ENCODE measurements at places on chromosomes 13 and 19.
A peak's percentile ranks its signal among the peaks of the same experiment; 100 is the strongest.

DNA sequence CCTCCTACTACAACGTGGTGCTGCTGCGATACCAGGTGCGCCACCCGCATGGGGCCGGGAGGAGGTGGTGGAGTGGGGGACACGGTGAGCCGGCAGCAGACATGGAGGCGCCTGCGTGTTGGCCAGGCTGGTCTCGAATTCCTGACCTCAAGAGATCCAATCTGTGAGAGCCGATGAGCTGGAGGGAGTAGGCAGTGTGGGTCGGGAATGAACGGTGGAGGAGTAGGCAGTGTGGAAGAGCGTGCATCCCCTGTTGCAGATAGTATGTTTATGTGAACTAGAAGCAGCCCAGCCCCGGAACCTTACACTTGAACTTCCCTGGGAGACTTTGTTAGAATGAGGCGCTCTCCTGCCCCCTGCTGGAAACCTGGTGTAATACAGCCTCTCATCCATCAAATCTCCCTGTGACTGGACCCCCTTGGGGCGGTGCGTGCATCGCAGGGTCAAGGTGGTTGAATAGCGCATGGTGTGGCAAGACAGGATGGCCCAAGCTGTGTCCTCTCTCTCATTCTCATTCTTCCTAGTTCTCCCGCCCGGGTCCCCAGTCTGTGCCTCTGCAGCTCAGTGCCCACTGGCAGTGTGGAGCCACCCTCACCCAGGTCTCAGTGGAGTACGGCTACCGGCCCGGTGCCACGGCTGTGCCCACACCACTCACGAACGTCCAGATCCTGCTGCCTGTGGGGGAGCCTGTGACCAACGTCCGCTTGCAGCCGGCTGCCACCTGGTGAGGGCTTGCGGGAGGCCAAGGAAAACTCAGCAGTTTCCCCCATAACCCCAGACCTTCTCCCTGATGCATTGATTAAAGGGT is 10.5 kb upstream of the B3GNT3 start:
- peak; percentile 74 for DNase-seq

DNA sequence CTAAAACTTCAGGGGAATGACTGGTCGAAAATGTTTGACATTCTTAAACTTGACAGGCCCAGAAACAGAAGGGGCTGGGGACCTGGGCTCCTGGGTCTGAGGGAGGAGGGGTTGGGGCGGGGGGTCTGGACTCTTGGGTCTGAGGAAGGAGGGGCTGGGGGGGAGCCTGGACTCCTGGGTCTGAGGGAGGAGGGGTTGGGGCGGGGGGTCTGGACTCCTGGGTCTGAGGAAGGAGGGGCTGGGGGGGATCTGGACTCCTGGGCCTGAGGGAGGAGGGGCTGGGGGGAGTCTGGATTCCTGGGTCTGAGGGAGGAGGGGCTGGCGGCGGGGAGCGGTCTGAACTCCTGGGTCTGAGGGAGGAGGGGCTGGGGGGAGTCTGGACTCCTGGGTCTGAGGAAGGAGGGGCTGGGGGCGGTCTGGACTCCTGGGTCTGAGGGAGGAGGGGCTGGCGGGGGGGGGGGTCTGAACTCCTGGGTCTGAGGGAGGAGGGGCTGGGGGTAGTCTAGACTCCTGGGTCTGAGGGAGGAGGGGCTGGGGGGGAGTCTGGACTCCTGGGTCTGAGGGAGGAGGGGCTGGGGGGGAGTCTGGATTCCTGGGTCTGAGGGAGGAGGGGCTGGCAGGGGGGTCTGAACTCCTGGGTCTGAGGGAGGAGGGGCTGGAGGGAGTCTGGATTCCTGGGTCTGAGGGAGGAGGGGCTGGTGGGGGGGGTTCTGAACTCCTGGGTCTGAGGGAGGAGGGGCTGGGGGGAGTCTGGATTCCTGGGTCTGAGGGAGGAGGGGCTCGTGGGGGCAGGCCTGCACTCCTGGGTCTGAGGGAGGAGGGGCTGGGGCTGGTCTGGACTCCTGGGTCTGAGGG is 5.5 kb upstream of the KLK6 start:
- DNase-seq, result no peak

GRCh38 chr13:65473196-65473595 is 1756.9 kb downstream of the PCDH9 start:
- no peak for DNase-seq

- no peak for DNase-seq
These were observed 2.5 kb downstream of the ZNRF4 start for GRCh38 chr19:5457709-5458108.

GRCh38 chr19:19259741-19260140 is 13.4 kb downstream of the TM6SF2 start:
- peak; percentile 54 for DNase-seq

- DNase-seq, result peak; percentile 29
These were observed 15.9 kb downstream of the ZNF83 start for GRCh38 chr19:52622261-52622660.

DNA sequence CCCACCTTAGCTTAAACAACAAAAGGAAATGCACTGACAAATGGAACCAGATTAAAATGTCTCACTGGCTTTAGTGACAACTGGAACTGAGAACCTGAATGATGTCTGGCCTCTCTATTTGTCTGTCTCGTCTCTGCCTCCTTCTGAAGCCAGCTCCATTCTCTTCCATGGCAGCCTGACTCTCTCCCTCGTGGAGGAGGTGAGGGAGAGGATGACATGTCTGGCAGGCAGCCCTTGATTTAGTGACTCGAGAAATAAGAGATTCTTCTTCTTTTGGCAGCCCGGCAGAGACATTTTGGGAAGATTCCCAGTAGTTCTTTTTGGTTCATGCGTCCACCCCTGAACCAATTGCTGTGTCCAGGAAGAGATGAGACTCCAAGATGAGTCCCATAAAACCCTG is 131.7 kb downstream of the KLF5 start:
- DNase-seq, result no peak

- DNase-seq, result no peak
These were observed 47.7 kb downstream of the DOCK9 start for GRCh38 chr13:98930151-98930591.

DNA sequence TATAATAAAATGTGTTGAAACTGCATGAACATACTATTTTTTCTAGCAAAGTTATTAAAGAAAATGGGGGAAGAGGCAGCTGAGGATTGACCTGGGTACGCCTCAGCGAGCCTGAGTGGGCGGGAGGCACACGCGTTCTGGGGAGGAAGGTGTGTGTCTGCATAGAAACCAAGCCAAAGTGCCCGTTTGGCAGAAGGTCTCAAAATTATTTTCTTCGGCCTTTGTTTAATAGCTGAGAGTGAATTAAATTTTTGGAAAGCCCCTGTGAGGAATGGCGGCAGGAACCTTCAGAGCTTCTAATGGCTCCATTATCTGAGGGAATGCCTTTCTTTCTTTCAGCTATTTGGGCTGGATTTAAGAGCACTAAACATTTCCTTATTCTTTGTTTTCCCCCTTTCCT is 5.2 kb downstream of the ZIC2 start:
- DNase-seq, result no peak

GRCh38 chr19:10625003-10625761 is at the start of gene SLC44A2:
Gene SLC44A2 (plus strand): TSS chr19:10625553. CDS start chr19:10625634, 81 bp downstream.
- DNase-seq, result peak; percentile 80

- DNase-seq, result no peak
These were observed 790.3 kb downstream of the SLITRK5 start for GRCh38 chr13:88461272-88462009.

GRCh38 chr13:106083620-106084350 is 451.7 kb downstream of the EFNB2 start:
- peak; percentile 55 for DNase-seq

DNA sequence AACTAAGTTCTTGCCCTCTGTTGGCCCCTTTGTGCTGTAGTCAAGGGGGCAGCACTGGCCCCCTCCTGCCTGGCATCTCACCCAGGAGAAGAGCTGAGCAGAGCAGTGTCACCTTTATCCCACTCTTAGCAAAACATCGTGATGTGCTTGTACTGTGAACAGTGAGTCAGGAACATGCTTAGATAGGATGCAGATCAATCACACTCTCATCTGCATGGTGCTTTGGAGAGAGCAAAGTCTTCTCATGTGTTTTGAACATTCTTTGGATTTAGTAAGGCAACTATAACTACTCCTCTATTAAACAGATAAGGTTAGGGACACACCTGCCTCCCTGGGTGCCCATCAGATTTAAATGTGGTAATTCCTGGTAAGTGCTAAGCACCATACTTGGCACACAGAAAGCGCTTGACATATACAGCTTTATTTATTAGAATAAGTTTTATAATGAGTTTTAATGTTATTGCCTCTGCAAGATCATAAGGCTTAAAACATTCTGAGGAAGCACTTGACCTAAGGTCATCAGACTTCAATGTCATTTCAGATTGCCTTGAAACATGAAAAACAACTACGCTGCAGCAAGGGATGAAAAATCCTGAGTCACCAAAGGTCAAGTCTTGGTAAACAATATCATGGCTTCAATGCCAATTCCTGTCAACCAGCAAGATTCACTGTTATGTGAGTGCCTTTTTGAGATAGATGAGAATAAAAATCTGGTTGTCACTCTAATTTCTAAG is 82.4 kb upstream of the IRS2 start:
- no peak for DNase-seq

- DNase-seq, result no peak
These were observed 174.8 kb upstream of the SERP2 start for GRCh38 chr13:44198826-44199225.

DNA sequence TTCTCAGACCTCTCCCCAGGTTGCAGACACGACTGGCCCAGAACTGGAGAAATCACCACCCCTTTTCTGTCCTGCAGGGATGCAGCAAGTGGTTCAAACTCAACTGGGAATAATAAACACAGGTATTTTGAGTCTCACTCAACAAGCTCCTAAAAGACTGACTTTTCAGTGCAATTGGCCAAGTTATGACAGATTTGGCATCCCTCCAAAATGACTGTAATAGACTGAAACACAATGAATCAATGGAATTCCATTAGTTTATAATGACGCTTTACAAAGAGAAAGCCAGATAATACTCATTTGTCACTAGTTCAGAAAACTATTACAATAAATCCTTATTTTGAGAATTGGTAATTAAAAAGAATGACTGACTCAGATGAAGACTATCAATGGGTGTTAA is 38.1 kb downstream of the MIPEP start:
- DNase-seq, result no peak

- DNase-seq, result peak; percentile 6
These were observed 29.4 kb upstream of the TFDP1 start for GRCh38 chr13:113555141-113555540.

GRCh38 chr19:33226550-33227241 is 1.0 kb upstream of the SLC7A10 start:
- DNase-seq, result peak; percentile 79

GRCh38 chr13:99157046-99157445 is 43.6 kb upstream of the UBAC2 start:
- no peak for DNase-seq

DNA sequence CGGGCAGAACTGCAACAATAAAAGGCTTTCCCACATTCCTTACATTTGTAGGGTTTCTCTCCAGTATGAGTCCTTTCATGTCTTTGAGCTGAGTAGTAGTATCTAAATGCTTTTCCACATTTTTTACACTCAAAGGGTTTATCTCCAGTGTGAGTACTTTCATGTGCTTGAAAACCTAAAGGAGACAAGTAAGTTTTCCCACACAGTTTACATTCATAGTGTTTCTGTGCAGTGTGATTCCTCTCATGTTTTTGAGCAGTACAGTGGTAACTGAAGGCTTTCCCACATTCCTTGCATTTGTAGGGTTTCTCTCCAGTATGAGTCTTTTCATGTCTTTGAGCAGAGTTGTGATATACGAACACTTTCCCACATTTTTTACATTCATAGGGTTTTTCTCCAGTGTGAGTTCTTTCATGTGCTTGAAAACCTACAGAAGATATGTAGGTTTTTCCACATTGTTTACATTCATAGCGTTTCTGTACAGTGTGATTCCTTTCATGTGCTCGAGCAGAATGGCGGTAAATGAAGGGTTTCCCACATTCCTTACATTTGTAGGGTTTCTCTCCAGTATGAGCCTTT is 47.0 kb downstream of the ZNF44 start:
- no peak for DNase-seq

- no peak for DNase-seq
These were observed 85.5 kb downstream of the ELF1 start for GRCh38 chr13:40933508-40934204.

- DNase-seq, result no peak
These were observed 11.7 kb downstream of the KCNRG start for GRCh38 chr13:50026788-50027473.

DNA sequence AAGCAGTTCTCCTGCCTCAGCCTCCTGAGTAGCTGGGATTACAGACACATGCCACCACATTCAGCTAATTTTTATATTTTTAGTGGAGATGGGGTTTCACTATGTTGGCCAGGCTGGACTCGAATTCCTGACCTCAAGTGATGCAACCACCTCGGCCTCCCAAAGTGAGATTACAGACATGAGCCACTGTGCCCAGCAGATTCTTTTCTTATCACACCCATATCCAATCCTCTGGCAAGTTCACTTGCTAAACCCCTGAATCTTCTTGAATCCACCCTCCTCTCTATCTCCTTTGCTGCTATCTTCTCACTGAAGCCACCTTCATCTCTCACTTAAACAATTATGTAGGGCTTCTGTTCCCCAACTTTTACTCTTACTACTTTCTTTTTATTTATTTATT is 17.5 kb downstream of the TMEM143 start:
- no peak for DNase-seq

- no peak for DNase-seq
These were observed 4.9 kb upstream of the SMIM17 start for GRCh38 chr19:56637976-56638555.

GRCh38 chr13:23212671-23213070 is 31.9 kb downstream of the SGCG start:
- DNase-seq, result no peak

GRCh38 chr13:103866048-103866447 is 799.8 kb upstream of the SLC10A2 start:
- DNase-seq, result no peak

- no peak for DNase-seq
These were observed 16.4 kb upstream of the UPF3A start for GRCh38 chr13:114264886-114265611.

DNA sequence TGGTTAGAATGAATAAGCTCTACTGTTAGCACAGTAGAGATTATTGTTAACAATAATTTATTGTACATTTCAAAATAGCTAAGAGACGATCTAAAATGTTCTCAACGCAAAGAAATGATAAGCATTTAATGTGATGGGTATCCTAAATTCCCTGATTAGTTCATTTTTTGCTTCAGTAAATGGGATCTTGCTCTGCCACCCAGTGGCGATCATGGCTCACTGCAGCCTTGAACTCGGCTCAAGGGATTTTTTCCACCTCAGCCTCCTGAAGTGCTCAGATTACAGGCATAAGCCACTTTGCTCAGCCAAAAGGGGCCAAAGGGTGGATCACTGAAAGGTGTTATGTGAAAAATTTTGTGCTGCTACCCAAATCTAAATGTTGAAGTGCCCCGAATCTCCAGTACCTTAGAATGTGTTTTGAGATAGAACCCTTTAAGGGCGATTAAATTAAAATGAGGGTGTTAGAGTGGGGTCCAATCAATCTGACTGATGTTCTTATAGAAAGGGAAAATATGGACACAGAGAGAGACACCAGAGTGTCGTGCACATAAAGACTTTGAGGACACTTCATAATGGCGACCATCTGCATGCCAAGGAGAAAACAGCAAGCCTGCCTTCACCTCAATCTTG is 31.5 kb upstream of the ZNF766 start:
- DNase-seq, result peak; percentile 63

GRCh38 chr13:80374444-80374843 is 33.5 kb upstream of the SPRY2 start:
- DNase-seq, result no peak
